ENCODE measurements at places on chromosomes 12 and 14. TPM values are rescaled to one million over a fixed set of nuclear protein-coding genes. Genes with fewer than 3 reads are reported as not detected.

DNA sequence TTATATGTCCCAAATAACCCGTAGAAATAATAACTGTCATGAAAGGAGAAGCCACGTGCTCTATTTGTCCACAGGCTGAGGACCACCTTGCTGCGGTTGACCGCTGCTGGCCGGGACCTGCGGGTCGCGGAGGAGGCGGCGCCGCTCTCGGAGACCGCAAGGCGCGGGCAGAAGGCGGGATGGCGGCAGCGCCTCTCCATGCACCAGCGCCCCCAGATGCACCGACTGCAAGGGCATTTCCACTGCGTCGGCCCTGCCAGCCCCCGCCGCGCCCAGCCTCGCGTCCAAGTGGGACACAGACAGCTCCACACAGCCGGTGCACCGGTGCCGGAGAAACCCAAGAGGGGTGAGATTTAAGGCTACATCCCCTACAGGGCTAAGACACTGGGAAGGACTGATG lies 21.0 kb downstream of the RPGRIP1 start:
- DNase-seq = peak; percentile 11

DNA sequence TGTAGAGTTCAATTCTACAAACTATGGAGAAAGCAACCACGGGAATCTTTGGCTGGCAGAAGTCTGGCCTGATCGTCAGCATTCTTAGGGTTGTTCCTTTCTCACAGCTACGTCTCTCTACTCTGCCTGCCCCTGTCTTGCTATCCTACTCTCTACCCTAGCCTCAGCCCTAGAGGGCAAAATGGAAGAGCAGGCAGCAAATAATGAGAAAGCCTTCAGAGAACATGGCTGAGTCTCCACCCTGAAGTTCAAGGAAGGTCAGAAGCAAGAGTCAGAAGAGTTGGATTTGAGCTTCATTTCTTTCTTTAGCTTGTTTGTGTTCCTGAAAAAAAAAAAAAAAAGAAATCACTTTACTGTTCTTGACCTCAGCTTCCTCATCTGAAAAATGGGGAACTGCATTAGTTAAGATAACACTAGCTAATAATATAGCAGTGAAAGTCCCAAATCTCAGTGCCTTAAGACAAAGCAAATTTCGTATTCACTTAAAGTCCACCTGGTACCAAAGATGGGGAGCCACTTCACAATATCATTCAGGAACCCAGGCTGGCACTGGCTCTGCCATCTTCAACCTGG lies 50.2 kb upstream of the CCND2 start:
- DNase-seq = no peak

GRCh38 chr12:104748790-104749189 lies 209.3 kb downstream of the SLC41A2 start:
- DNase-seq = peak; percentile 64

DNA sequence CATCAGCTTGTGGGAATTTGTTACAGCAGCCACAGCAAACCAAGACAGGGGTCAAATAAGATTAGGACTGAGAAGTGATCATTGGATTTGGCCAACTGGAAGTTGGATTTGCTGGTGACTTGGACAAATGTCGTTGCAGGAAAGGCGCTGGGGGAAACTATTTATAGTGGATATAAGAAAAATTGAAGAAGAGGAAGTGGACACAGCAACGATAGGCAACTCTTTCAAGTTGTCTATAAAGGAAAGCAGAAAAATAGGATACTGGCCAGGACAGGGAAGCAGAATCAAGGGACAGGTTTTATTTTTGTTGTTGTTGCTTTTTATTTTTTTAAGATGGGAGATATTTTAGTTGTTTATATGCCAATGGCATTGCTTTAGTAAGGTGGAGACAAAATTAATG lies 56.2 kb upstream of the RTRAF start:
- DNase-seq = no peak

GRCh38 chr12:120738252-120739030 lies 12.8 kb downstream of the ACADS start:
- no peak for DNase-seq

DNA sequence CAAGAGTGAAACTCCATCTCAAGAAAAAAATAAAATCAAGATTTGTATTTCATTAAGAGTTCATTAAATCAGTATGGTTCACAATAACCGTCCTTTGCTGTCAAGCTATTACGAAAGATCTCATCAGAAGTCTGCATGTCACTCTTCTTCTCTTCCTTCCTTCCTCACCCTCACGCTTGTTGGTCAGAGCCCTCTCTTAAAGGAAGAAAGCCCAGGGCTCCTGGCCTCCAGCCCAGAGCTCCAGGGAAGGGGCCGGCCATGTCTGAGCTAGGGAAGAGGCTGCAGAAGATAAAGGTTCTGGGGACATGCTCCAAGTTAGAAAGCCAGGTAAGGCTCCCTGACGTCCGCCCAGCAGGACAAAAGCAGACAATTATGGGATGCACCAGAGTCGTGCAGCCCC lies 43.1 kb upstream of the DLK1 start:
- peak; percentile 43 for DNase-seq

- DNase-seq = no peak
Measured at GRCh38 chr14:104661086-104661485, 28.3 kb upstream of the INF2 start.

- no peak for DNase-seq
Measured at GRCh38 chr14:46999661-47000060, 348.1 kb upstream of the RPL10L start.

GRCh38 chr14:58430156-58430555 lies 2.6 kb downstream of the KIAA0586 start:
- DNase-seq = no peak

DNA sequence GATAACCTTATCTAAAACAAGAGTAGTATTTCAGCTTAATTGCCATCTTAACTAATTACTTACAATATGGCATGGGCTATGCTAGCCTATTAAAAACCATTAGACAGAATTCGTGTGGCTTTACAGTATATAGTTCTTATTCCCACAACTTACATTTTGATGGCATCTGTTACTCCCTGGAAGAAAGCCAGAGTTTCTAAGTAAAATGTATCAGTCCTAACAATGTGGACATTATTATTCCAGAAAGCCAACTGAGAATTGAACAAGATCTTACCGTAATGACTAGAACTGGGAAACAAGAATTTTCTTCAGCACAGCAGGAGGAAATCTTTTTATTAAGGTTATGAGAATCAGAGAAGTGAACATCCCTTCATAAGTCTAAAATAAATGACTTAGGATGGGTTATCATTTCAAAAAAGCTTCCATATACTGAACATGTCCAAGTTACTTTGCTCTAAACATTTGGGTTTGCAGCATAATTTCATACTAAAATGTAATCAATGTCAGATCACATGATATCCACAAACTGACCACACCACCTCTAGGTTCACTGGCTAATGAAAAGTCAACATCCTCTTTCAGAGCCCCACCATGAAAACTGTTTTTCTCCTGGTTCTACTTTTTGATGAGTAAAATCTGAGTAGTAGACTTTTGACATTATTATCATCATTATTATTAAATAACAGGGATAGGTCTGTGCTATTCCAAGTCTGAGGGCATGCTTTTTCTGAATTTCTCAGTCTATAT lies 179.7 kb downstream of the SSPN start:
- peak; percentile 71 for DNase-seq

DNA sequence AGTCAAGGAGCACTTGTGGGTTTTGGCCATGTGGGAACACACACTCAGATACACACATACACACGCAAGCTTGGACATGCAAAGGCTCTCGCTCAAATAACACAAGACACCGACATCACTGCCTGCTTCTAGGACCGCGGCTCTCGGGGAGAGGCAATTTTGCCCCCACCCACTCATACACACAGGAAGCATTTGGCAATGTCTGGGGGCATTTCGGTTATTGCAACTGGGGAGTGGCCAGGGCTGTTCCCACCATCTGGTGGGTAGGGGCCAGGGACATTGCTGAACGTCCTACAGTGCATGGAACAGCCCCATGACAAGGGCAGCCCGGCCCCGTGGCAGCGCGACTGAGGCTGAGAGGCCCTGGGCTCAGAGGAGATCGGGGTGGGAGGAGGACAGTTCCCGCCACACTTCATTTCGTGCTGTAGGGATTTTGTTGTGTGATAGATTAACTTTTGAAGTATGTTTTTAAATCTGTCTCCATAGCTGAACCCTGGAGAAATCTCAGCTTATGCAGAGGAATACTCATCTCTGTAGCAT lies 35.6 kb downstream of the RIMBP2 start:
- DNase-seq = no peak

Gene KCNJ8
- total RNA-seq = 50.1 TPM

Gene HSPA2
- 67.6 TPM for total RNA-seq

Gene VWF
- total RNA-seq = 101 TPM
